Lower lobe of right lung (tissue), 2 donors: ENCODE measurements at places on chromosomes 2 and 18. TPM values are rescaled to one million over a fixed set of nuclear protein-coding genes. Genes with fewer than 3 reads are reported as not detected.

- peaks cover 2% of the 10 kb centered on the region for H3K4me1 ChIP-seq
- H3K36me3 ChIP-seq, result no peaks in the 10 kb centered on the region
- no peaks in the 10 kb centered on the region for H3K27me3 ChIP-seq
- H3K4me3 ChIP-seq, result no peak overlapping the region
Measured at GRCh38 chr2:69067026-69067630, 54.1 kb downstream of the ANTXR1 start.

DNA sequence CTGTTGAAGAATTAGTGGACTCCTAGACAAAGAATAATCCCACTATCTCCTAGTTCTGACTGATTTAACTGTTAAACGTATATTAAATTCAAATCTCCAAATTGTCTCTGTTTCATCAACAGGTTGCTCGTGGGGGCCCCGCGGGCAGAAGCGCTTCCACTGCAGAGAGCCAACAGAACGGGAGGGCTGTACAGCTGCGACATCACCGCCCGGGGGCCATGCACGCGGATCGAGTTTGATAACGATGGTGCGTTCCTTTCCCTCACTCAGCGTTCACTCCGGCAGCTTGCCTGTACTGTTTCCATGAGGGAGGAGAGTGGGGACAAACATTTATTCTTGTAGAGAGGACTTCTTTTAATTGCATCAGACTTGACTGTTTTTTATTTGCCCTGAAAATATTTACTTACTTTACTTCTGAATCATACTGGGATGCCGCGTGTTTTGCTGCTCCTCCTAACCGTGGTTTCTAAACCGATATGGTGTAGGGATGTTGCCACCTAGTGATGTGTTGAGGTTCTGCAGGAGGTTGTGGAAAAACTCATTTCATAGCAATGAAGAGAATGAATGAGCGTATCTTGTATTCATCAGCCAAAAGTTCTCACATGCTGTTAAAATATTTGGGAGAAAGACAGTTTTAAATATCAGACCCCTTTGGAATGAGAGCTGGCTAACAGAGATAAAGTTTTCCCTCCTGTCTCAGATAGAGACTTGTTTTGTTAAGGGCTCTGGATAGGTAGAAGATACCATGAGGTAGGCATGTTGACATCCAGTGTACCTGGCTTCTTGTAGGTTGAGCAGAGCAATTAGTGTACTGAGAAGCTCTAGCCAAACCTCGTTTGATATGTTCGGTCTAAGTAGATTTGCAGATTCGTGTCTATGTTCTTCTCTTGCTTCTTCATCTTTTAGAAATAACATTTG, 38.3 kb downstream of the ITGA6 start:
- H3K4me1 ChIP-seq, result peaks cover 47% of the 10 kb centered on the region
- peak; percentile 54 for DNase-seq
- H3K36me3 ChIP-seq, result no peaks in the 10 kb centered on the region
- H3K27ac ChIP-seq, result no peak overlapping the region
- peak overlapping the region; percentile 18 for H3K4me3 ChIP-seq
- peaks cover 4% of the 10 kb centered on the region for H3K27me3 ChIP-seq

- no peaks in the 10 kb centered on the region for H3K27me3 ChIP-seq
- no peaks in the 10 kb centered on the region for H3K36me3 ChIP-seq
- no peak for DNase-seq
- H3K4me1 ChIP-seq, result no peaks in the 10 kb centered on the region
- no peak overlapping the region for H3K27ac ChIP-seq
- H3K4me3 ChIP-seq, result no peak overlapping the region
Measured at GRCh38 chr2:140138736-140139135, 1358.5 kb upstream of the NXPH2 start.

Gene MC5R
- not detected for total RNA-seq
